Naive thymus-derived CD8-positive, alpha-beta T cell (primary cell): ENCODE measurements at places on chromosomes 16 and 17.
A peak's percentile ranks its signal among the peaks of the same experiment; 100 is the strongest.

GRCh38 chr16:67055712-67056487 is 27.0 kb downstream of the CBFB start:
- no peak for DNase-seq

- no peak for DNase-seq
These were observed 9.3 kb downstream of the IL4R start for GRCh38 chr16:27322858-27323780.

- no peak for DNase-seq
These were observed 1.6 kb upstream of the IRX3 start for GRCh38 chr16:54288030-54288834.

- no peak for DNase-seq
These were observed 4.9 kb upstream of the KRT17 start for GRCh38 chr17:41629316-41629715.

DNA sequence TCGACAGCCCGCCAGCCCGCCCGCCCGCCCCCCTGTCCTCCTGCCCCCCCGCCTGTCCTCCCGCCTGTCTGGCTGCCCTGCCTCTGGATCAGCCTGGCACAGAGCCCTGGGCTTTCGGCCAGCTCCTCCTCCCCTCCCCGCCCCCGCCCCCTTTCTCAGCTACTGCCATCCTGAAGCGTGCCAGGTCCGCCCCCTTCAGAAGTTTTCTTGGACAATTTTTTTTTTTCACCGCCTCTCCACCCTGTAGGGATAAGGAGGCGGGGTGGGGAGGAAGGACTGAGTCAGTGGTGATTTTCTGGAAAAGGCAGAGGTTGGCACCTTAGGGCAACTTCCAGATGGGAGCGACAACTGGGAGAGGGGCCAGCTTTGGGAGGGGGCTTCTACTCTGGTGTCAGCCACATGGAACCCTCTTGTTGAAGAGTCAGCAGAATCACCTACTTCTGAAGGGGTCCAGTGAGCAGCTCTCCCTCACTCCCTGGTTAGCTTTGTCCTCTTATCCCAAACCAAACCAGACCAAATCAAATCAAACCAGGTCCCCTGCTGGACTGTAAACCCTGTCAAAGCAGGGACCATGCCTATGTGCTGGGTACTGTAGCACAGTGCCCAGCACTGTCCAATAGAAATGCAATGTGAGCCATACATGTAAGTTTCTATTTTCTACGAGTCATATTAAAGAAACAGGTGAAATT is 19.7 kb downstream of the IGF2BP1 start:
- DNase-seq: no peak

- DNase-seq: no peak
These were observed 480.6 kb downstream of the TMEM114 start for GRCh38 chr16:8109510-8110369.

GRCh38 chr17:76805319-76805718 is 62.9 kb upstream of the MGAT5B start:
- DNase-seq: no peak

DNA sequence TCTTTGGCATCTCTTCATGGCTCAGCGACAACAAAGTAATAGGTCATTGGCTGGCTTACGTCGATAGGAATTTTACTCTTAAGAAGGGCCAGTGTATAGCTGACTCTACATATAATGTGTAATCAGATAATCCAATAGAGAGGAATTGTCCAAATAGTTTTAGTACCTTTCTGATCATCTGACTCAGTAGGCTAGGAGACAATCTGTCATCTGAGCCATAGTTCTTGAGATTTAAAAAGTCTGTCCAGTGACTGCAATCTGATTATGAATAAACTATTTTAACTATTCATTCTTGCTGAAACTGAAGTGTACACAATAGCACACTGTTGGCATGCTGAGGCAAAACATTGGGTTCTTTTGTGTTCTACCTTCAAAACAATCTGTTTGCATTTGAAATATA is 21.4 kb upstream of the NOL11 start:
- no peak for DNase-seq

DNA sequence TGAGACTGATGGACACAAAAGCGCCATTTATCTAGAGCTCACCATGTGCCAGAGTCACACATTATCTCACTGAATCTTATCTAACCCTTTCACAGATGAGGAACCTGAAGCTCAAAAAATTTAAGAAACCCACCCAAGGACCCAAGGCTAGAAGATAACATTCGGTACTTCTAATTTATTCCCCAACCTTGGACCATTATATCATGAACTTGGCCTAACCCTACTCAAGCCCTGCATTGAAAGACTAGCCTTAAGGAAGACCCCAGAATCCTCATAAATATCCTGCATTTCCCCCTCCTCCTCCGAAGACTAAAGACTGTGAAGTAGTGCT is 548 bp upstream of the DYNC1LI2 start:
- DNase-seq: no peak

DNA sequence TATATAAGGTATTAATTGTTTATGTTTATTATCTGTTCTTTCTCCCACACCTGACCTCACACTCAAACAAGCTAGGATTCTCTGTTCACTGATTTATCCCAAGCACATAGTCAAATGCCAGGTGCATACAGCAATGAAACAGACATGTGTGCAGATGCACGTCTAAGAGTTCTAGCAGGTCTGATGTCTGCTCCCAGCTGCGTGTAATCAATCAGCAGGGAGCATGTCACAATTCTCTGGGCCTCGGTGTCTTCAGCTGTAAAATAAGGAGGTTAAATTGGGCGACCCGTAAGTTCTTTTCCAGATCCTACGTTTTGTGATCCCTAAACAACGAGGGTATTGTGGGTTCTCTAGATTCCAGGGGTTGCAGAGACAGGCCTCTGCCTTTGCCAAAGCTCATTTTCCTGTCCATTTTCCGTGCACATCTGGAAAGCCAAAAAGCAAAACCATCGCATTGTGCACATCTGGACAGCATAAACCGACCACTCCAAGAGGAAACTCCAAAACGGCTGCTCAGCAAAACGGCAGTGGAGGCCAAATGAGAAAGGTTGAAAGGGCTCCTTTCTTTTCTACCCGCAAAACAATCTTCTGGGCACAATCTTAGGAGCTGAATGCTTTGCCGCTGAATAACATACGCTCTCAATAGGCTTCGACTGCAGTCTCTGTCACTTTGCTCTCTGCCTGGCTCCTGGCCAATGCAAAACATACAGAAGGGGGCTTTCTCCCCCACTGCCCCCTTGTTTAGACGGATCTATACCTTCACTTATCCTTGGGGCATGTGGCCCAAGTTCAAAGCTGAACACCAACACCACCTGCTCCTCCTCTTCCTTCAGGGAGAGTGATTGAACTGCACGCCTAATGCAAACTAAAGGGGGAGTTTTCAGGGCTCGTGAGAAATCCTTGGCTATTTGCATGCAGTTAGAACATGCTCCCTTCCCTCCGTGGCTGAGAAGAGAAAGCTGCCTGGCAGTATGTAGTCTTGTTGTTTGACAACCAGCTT is 426.3 kb downstream of the SLC39A11 start:
- DNase-seq: no peak

- DNase-seq: no peak
These were observed 42.7 kb downstream of the TNRC6C start for GRCh38 chr17:78001182-78001581.

DNA sequence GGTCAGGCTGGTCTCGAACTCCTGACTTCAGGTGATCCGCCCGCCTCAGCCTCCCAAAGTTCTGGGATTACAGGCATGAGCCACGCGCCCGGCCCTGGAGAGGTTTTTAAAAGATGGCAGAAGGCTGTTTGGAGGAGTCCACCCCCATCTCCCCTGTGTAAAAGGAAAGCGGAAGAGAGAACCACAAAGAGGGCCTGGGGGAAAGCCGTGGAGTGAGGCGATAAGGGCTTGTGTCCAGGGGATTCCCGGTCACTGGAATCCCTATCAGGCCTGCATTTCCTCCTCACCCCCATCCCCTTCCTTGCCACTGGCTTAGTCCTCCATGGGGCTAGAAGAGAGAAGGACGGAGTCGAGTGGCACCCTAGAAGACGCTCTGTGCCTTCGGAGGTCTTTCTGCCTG is at the start of gene GP1BA:
GP1BA (plus strand) TSS at position 315 of the 400 bp plus-strand sequence. CDS start 328 bp downstream, outside the sequence.
- no peak for DNase-seq

GRCh38 chr17:6894206-6894528 is 62.6 kb upstream of the TEKT1 start:
- DNase-seq: peak; percentile 25
